Fibroblast of pulmonary artery (primary cell): ENCODE measurements at places on chromosomes 1 and 21.

DNA sequence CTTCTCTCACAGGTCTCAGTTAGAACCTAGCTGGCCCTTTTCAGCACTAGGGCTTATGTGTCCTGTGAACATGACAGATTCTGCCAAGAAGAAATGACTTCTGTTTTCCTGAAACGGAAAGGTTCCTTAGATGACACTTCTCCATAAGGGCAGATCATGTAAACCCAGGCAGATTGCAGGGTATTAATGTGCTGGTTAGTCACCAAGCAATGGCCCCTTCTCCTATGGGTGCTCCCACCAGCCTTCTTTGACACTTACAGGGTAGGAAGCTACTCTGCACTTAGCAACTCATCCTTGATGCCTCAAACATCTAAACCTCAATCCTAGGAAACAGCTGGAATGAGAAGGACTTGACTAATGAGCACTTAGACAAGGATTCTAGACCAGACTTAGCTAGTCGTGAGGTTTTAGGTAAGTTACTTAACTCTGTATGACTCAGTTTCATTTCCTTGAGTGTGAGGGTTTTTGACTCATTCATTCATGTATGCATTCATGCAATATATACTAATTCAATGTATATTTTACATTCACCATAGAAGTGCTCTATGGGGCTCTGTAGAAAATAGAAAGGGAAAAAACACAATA, 74.1 kb upstream of the PLXNA2 start:
- DNase-seq: no peak

DNA sequence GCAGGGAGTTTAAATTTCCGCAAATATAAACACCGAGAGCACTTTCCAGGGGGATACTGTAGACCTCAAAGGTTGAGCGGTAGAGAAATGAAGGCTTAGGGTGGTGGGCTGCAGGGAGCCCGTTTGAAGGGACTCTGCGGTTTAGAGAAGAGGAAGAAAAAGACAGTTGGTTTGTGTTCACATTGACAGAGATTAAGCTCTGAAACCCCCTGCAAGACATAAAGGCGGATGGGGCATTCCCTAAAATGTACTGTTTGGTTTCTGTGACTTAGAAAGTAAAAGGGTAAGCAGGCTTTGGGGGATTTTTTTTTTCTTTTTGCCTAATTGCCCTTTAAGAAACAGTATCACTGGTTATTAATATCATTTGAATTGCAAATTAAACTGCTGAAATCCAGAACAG, 1.3 kb downstream of the KAZN start:
- no peak for DNase-seq

- no peak for DNase-seq
Measured at GRCh38 chr21:25863031-25863430, 128.3 kb downstream of the GABPA start.

GRCh38 chr1:180863158-180863775, 49.4 kb upstream of the KIAA1614 start:
- DNase-seq: peak; percentile 75

GRCh38 chr1:172139196-172139595, 281.3 kb upstream of the C1orf105 start:
- DNase-seq: no peak

GRCh38 chr1:98417820-98418219, 243.7 kb upstream of the SNX7 start:
- no peak for DNase-seq

DNA sequence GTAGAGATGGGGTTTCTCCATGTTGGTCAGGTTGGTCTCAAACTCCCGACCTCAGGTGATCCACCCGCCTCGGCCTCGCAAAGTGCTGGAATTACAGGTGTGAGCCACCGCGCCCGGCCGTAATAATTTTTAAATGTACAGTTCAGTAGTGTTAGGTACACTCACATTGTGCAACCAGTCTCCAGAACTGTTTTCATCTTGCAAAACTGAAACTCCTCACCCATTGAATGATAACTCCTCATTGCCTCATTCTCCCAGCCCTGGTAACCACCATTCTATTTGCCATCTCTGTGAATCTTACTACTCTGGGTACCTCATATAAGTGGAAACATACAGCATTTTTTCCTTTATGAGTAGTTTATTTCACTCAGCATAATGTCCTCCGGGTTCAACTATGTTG, 3.4 kb downstream of the NLRP3 start:
- DNase-seq: no peak
